ENCODE measurements at places on chromosomes 11 and 22. TPM values are rescaled to one million over a fixed set of nuclear protein-coding genes. Genes with fewer than 3 reads are reported as not detected.

Gene KRTAP5-7
- total RNA-seq = not detected

Gene OSBP2
- total RNA-seq = 10.6 TPM

Gene OR5I1
- not detected for total RNA-seq

Gene OR5AS1
- not detected for total RNA-seq

Gene RFPL3
- not detected for total RNA-seq

Gene INS
- total RNA-seq = not detected

Gene OR8I2
- not detected for total RNA-seq

Gene IL10RA
- 0.06 TPM for total RNA-seq

Gene MRGPRF
- total RNA-seq = not detected

Gene PLEKHA7
- 37.2 TPM for total RNA-seq

Gene IGF2
- total RNA-seq = 2.1 TPM

Gene ARVCF
- 0.91 TPM for total RNA-seq

Gene MAPK11
- 7.8 TPM for total RNA-seq
